ENCODE measurements at places on chromosomes 16 and 17.

- peak; percentile 75 for DNase-seq
Measured at GRCh38 chr17:38322156-38322779, 21.5 kb downstream of the GPR179 start.

- DNase-seq, result no peak
Measured at GRCh38 chr17:81551458-81552243, 502 bp downstream of the FAAP100 start.

- DNase-seq, result peak; percentile 17
Measured at GRCh38 chr16:13957197-13958078, 37.5 kb downstream of the ERCC4 start.

DNA sequence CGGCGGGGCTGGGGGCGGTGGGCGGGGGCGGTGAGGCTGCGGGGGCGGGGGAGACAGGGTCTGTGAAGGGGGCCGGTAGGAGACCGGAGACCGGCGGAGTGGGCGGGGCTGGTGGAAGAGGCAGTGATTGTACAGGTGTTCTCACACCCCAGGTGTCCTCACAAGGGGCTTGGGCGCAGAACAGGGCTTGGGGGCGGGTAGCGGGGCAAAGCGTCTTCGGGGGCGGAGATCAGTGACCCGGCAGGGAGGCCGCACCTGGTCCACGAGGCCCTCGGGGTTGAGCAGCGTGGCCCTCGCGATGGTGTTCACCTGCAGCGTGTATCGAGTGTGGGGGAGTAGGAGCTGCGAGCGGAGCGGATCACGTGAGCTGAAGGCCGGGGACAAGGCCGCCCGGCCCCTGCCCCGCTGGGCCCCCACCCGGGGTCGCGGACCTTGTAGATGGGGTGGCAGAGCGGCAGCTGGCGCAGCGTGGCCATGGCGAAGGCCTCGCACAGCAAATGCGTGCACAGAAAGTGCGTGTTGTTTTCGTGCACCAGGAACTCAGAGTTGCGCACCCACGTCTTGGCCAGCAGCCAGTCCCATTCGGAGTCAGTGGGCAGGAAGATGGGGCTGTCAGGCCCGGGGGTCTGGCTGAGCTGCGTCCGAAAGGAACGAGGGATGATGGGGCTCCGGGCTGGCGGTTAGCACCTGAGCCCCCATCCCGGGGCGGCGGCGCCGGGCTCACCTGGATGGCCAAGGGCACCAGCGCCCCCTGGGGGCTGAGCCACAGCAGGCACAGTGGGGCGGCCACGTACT is 8.5 kb downstream of the ALOXE3 start:
- peak; percentile 80 for DNase-seq

DNA sequence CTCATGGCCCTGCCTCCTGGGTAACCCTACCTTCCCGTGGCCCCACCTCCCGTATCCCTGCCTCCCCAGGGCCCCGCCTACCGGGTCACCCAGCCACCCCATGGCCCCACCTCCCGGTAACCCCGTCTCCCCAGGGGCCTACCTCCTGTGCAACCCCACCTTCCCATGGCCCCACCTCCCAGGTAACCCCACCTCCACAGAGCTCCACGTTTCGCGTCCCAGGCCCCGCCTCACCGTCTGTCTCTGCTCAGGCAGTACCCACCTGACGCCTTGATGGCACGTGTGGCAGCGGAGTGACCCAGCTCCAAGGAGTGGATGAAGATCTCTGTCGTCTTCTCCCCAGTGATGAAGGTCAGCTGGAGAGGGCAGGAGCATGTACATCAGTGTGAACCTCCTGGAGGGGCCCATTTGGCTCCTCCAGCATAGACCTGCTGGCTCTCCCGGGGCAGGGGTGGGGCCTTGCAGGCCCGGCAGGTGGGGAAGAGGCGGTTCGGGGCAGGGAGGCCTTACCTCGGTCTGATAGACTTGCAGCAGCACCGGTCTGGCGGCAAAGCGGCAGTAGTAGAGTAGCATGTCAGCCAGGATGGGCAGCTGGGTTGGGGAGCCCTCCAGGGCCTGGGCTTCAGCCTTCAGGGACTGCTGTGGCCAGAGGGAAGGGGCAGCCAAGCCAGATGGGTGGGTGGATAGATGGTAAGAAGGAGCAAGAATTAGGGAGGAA is 18.7 kb upstream of the PIK3R6 start:
- DNase-seq, result no peak

DNA sequence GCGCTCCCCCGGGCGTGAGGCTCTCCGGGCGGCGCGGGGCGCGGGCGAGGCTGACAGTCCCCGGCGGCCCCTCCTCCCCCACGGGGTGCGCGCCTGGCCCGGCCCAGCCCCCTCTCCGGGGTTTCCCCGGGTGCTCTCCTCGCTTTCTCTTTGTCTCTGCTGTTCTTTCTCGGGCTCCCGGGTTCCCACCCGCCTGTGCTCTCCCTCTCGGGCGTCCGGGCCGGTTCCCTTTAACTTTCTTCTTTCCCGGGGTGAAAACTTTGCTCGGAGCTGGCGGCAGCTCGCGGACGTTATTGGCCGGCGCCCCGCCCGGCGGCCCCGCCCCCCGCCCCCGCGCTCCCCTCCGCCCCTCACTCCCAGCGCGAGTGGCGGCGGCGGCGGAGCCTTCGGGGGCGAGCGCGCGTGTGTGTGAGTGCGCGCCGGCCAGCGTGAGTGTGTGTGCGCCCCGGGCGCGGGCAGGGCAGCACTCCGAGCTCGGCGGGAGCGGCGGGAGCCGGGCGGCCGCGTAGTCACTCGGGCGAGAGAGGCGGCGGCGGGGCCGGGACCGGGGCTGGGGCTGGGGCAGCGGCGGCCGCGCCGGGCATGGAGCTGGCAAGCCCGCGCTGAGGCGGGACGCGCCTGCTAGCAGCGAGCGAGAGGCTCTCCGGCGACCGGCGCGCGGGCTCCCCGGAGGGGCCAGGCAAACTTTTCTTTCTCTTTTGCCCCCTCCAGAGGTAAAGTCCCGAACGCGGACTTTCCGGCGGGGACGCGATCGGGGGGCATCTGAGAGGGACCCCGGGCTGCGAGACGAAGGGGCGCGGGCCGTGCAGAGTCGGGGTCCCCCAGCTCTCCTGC is at the start of gene NTN1:
NTN1 (plus strand) TSS at position 353 of the 834 bp plus-strand sequence. CDS start 864 bp downstream, outside the sequence.
- DNase-seq, result peak; percentile 53

Measured in stimulated activated CD4-positive, alpha-beta T cell treated with anti-CD3 and anti-CD28 coated beads, Interleukin-4, amount 100 ng/mL, for 24 hours (primary cell).